Activated CD8-positive, alpha-beta T cell treated with anti-CD3 and anti-CD28 coated beads for 36 hours (primary cell): ENCODE measurements at places on chromosomes 5 and 9.

- no peak for DNase-seq
Observed at GRCh38 chr5:76715486-76715735, 515 bp upstream of the F2R start.

- DNase-seq: no peak
Observed at GRCh38 chr5:11853140-11853539, 51.1 kb downstream of the CTNND2 start.

DNA sequence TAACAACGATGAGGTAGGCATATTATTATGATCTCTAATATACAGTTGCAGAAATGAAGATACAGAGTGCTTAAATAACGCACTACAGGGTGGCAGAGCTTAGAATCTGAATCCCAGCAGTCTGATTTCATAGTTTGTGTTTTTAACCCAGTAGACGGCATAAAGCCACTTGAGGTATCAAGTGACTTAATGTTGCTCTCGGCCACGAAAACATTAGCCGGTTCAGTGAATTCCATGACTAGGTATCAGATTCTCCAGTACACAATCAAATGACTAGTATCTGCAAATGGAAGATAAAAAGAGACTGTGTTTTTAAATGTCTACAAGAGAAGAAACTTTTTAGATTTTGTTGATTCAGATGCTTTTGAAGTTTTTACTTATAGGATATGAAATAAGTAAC is 24.8 kb downstream of the SMC2 start:
- no peak for DNase-seq

DNA sequence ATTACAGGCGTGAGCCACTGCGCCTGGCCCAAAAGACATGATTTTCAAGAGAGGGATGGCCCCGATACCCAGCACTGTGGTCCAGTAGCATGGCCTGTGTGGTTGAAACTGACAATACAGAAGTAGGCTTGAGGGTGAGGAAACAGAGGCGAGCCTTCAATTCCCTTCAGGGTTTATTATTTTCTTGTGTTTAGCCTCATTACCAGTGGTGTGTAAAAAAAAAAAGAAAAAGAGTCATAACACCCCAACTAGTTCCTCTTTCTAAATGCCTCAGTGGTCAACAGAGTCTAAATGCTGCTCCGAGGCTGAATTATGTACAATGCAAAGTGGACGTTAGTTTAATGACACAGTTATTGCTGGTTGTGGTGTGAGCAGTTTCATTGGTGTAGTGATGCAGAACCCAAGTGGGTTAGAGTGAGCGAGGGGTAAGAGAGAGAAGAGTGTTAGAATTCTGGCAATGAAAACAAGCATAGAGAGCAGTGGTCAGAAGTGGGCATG is 58.8 kb downstream of the SNX30 start:
- DNase-seq: no peak

- no peak for DNase-seq
Observed at GRCh38 chr9:98142925-98143481, 24.0 kb upstream of the TRIM14 start.

- DNase-seq: no peak
Observed at GRCh38 chr9:132288361-132288760, 66.4 kb downstream of the SETX start.

GRCh38 chr5:158175934-158176481 is 317.1 kb upstream of the CLINT1 start:
- no peak for DNase-seq

GRCh38 chr5:135343413-135343812 is 55.6 kb downstream of the MACROH2A1 start:
- no peak for DNase-seq

GRCh38 chr9:18347386-18348082 is 126.4 kb upstream of the ADAMTSL1 start:
- no peak for DNase-seq

GRCh38 chr5:3593771-3594509 is 1.7 kb upstream of the IRX1 start:
- no peak for DNase-seq

DNA sequence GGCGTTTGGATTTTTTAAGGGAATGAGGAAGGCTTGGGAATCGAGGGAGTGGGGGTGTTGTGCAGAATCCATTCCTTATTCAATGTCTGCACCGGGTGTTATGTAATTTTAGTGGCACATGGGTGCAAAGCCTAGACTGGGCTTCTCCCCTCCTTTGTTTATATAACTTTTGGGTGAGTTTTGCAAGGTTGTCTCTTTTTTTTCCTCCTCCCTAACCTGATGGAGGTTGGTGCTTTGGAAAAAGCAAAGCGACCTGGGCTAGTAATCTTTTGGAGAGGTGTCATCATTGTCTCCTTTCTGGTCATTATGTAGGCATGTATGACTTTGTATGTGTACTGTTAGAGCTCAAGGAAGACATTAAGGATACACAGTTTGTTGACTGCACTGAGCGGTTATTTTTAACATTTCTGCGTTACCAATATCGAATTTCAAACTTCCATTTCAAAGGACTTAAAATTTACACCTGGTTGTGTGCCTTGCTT is 3.1 kb downstream of the SMARCA2 start:
- DNase-seq: no peak

GRCh38 chr9:76231001-76231400 is 163.2 kb downstream of the RFK start:
- DNase-seq: no peak

DNA sequence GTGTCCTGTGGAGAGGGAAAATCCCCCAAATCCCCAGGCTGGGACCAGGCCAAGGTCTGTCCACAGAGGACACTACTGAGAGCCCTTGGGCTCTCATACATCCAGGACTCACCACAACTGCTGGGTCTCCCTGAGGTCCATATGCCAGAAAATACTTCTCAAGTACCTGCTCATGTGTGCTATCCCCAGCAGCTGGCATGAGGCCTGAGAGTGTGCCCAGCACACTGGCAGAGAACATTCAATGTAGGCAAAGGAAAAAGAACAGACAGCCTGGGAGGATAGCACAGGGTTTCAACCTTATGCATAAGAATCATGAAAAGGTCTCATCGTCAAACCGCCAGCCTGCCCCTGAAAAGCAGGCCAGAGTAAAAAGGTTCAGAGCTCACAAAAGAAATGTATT is 154.1 kb upstream of the TAS2R1 start:
- no peak for DNase-seq

GRCh38 chr5:151208481-151208914 is 15.4 kb downstream of the CCDC69 start:
- DNase-seq: peak; percentile 23

DNA sequence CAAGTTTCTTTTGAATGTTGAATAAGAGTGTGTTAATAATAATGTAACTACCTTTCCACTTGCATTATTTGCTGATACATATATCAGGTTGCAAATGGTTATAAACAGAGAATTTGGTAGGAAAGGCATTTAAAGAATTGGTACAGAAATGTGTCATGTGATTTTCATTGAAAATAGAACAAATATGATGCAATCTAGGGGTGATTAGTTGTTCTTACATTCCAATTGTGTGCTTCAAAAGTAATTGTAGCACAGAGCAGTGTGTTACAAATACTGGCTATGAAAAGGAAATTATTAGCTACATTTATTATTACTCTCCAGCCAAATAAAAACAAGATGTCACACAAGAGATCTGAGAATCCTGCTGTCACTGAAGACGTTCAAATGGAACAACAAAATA is 61.8 kb upstream of the PRDM9 start:
- DNase-seq: no peak

GRCh38 chr9:114465906-114466900 is 39.1 kb downstream of the WHRN start:
- DNase-seq: no peak

DNA sequence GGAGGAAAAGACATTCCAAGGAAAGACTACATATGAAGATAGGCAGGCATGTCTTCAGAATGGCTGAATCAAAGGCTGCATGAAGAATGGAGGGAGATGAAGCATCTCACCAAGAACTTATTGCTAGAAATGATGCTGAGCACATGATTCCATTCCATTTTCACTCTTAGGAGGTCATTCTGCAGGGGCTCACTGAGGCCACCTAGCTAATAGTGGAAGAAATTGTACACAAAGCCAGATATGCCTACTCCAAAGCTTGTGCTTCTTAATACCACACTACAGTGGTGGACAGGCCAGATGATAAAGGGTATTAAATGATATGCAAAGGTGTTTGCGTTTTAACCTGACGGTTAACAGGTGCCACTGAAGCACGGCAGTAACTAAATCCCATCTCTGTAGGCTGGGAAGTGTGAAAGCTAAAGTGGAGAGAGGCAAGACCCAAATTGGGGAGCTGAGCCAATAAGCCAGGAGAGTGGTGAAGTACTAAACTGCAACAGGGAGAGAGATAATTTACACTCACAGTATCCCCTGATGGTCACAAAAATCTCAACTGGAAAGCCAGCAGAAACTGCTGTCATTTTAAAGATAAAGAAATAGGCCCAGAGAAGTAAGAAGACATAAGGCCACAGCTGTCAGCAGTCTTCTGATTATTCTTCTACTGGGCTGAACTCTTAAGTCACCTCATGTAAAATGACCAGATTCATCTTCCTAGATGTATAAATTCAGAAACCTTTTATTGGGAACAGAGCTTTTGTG is 14.6 kb downstream of the NDUFA8 start:
- DNase-seq: no peak

GRCh38 chr5:19564036-19564435 is 424.0 kb downstream of the CDH18 start:
- DNase-seq: no peak

DNA sequence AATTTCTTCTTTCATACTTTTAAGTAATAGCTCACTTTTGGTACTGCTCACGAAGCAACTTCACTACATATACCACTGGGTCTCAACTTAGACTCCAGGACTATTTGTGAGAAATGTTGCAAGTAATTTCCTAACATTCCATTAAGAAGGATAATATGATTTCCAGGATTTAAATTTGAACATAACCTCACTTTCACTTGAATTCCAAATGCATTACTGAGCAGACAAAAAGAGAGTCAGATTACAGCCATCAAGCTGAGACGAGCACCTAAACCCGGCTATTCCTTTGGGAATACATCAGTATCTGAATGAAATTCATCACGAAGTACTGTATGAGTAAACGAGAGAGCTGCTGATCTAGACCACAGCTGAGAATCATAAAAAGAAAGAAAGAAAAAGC is 47.3 kb downstream of the LIFR start:
- DNase-seq: no peak

GRCh38 chr5:151258201-151258611 is 5.2 kb downstream of the GM2A start:
- DNase-seq: no peak

DNA sequence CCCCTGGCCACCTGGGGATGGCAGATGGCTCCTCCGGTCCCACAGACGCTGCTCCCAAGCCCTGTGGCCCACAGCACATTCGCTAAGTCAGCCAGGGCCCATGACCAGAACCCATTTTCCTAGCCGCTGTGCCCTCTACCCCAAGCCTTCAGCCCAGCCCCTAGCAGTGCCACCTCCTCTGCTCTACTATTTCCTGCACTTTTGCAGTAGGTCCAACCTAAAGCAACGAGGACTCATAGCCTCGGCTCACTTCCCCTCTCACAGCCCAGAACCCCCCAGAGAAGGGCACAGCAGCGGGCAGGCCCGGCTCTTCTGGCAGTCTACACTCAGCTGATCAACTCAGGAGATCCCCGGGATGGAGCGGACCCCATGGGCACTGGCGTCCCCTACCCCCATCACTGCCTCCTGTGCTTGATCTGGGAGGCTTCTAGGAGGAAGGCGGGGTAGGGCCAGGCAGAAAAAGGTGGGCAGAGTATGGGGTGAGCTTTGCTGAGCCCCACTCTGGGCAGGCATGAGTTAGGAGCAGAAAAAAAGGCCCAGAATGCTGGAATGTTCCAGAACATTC is 111.2 kb downstream of the ZNF354C start:
- no peak for DNase-seq

DNA sequence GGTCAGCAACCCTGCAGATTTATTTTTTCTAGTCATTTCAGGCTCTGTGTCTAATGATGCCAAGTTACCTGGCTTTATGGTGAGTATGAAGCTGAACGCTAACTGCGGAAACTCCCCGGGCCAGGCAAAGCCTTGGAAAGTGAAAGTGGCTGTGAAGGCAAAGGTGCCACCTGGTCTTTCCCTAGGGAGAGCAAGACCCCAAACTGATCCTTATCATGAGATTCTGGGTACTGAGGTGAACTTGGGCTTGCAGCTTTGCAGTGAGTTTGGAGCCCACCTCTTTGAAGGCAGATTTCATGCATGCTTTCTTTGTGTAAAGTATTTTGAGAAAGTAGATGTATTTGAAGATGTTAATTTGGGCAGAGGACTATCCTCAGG is 63.3 kb downstream of the CARTPT start:
- DNase-seq: no peak

DNA sequence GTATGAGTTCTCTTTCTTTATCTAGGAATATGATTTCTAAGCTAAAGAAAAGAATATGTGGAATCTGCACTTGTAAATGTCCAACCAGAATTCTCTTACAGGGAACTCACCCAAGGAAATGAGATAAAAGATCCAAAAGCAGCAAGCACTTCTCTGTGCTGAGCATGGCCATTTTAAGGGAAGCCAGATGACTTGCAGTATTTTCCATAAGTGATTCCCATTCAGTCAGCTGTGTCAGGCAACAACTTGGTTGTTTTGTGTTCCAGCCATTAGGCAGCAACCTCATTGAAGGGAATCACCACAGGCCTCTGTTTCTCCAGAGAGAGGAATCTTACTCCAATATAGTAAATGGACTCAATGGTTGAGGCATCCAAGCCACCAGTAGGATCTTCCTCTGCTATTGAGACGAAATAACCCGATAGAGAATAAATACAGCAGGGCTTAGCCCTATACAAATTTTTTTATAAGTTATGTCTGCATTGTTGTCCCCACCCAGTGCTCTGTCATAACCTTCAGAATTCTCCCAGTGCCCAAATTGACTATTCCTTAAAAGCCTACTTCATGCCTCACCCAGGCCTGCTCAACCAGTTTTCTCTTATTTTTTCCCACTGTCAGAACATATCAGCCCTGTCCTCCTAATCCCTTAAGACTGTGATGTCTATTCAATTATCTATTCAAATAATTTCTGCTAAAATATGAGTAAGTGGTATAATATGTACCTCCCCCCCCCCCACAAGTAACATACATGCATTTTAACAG is 236.6 kb downstream of the PJA2 start:
- DNase-seq: no peak

DNA sequence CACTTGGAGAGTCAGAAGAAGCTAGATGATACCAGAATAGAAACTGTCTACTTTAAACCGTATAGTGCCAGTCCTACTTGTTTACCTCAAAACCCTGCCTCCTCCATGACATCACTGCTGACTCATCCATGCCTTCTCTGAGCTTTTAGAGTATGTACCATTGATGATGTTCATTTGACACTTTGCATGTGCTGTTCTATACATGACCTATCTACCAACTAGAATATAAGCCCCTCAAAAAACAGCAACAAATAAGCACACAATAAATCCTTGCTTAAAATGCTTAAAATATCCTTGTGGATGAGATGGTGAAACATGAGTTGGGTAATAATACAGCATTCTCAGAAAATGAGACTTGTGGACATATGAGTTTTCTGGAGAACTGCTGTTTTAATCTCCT is 2.6 kb downstream of the CTNNAL1 start:
- DNase-seq: peak; percentile 89

GRCh38 chr9:21383627-21384026 is 1.6 kb downstream of the IFNA2 start:
- no peak for DNase-seq

GRCh38 chr5:9409413-9409960 is 136.4 kb downstream of the SEMA5A start:
- no peak for DNase-seq

- DNase-seq: peak; percentile 89
Observed at GRCh38 chr5:135560858-135561257, 17.9 kb downstream of the CXCL14 start.

GRCh38 chr9:86854898-86855523 is 92.3 kb downstream of the GAS1 start:
- no peak for DNase-seq

- DNase-seq: no peak
Observed at GRCh38 chr5:150311015-150311692, 8.4 kb upstream of the ARSI start.

- DNase-seq: no peak
Observed at GRCh38 chr5:35223787-35224395, 6.4 kb downstream of the PRLR start.
